ENCODE measurements at places on chromosomes 3 and 15.
A peak's percentile ranks its signal among the peaks of the same experiment; 100 is the strongest.

DNA sequence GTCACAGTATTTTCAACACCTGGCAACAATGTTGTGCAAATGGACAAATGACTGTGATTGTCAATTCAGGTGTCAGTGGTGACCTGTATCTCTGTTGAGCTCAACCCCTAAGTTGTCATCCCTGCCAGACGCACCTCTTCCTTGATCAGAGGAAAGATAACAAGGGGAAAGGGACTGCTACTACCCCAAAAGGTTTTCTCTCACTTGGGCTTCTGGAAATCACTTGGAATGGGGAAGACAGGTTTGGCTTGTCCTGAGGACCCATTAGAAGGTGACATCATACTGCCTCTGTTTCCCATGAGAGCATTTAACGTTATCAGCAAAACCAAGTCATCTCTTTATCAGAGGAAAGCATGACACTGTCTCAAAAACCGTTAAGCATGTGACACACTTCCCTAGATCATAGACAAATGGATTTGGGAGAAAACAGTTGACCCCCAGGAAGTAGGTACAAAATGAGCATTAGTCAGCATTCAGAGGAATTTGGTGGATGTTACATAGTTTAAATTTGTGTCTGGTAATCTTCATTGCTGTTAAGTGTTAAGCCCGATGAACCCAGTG is 769.5 kb downstream of the GRM7 start:
- DNase-seq = no peak

DNA sequence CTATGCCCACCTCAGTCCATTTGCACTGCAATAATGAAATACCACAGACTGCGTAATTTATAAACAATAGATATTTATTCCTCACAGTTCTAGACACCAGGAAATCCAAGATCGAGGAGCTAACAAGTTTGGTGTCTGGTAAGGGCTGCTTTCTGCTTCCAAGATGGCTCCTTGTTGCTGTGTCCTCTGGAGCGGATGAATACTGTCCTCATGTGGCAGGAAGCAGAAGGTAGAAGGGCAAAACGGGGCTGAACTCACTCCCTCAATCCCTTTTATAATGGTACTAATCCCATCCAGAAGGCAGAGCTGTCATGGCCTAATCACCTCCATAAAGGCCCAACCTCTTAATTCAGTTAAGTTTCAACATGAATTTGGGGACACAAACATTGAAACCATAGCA is 75.3 kb downstream of the P2RY1 start:
- DNase-seq = no peak

DNA sequence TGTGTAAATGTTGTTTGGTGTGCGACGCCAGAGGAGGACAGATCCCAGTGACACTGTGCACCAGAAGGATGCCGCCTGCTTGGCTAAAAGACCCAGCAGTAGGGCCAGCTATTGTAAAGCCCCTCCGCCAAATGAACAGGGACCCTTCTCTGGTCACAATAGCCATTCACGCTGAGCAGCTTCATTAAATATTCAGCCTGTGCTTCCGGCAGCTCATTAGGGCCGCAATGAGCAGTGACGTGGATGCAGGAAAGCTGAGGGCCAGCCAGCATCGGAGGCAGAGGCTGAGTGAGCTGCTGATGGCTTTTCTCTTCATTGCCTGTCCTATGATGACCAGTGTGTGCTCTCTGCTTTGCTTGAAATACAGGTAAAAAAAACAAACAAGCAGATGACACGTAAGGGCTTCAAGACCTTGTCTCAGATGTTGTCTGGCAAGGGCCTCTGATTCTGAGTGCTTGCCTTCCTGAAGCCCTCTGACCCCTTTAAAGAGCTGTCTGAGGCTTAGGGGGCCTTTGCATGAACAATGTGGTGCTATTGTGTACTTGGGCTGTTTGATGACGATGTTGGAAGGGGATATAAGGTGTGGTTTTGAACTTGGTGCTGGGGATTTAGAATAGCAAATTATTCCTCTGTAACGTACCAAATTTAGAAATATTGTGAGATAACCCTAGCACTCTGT is 130.4 kb downstream of the FEZF2 start:
- no peak for DNase-seq

DNA sequence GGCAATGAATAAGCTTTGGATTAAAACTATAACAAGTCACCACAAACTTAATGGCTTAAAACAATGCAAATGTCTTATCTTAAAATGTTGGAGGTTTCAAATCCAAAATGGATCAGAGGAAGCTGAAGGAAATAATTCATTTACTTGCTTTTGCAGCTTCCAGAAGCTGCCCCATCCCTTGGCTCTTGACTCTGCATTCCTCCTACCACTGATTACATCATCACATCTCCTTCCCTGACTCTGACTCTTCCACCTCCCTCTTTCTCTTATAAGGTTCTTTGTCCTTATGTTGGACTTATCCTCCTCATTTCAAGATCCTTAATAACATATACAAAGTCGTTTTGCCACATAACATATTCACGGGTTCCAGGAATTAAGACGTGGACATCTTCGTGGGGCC is 982.8 kb upstream of the ROBO1 start:
- DNase-seq = no peak

- no peak for DNase-seq
Measured at GRCh38 chr3:130383424-130383823, 38.0 kb downstream of the COL6A5 start.

DNA sequence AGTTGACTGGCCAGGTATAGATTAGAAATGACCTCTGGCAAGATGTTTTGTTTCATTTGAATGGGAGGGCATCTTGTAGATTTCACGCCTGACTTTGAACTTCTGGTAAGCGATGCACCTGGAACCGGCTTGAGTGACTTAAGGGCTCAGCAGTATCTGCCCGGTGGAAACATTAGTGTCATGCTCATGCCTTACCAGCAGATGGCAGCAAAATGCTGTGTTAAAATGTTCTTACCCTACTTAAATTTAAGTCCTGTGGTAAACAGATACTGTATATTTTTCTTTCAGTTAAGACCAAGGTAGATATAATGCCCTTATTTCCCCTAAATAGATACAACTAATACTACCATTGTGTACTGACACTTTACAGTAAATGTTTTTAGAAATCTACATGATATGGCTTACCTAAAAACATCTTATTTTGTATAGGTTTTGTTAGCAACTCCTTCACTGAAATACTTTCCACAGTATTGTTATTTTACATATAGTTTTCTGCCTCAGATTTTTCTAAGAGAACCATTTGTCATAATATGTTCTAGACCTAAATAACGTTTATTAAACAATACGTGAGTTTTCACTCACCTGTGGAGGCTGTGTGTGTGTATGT is 25.5 kb downstream of the ASB7 start:
- no peak for DNase-seq

GRCh38 chr3:128933213-128933921 is 53.9 kb downstream of the ACAD9 start:
- no peak for DNase-seq

GRCh38 chr3:157248590-157249422 is 88.9 kb upstream of the CCNL1 start:
- DNase-seq = peak; percentile 89

- no peak for DNase-seq
Measured at GRCh38 chr15:70014331-70014730, 83.4 kb downstream of the TLE3 start.

DNA sequence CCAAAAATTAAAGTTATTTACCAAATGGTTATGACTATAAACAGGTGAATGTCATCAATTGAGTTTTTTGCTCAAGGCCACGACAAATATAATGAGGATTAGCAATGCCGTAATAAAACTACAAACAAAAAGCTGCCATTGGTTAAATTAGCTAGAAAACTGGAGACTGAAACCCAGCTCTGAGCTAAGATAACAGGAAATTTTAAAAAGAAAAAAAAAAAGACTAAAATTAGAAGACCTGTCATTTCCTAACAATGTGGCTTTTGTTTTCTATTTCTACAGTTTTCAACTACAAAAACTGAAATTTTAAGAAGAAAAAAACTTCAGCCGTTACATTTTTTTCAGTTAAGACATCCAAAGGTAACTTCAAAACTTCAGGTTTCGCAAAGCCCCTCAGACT is 9.7 kb downstream of the SLC12A6 start:
- no peak for DNase-seq

GRCh38 chr3:105323274-105323599 is 43.5 kb upstream of the ALCAM start:
- DNase-seq = no peak

DNA sequence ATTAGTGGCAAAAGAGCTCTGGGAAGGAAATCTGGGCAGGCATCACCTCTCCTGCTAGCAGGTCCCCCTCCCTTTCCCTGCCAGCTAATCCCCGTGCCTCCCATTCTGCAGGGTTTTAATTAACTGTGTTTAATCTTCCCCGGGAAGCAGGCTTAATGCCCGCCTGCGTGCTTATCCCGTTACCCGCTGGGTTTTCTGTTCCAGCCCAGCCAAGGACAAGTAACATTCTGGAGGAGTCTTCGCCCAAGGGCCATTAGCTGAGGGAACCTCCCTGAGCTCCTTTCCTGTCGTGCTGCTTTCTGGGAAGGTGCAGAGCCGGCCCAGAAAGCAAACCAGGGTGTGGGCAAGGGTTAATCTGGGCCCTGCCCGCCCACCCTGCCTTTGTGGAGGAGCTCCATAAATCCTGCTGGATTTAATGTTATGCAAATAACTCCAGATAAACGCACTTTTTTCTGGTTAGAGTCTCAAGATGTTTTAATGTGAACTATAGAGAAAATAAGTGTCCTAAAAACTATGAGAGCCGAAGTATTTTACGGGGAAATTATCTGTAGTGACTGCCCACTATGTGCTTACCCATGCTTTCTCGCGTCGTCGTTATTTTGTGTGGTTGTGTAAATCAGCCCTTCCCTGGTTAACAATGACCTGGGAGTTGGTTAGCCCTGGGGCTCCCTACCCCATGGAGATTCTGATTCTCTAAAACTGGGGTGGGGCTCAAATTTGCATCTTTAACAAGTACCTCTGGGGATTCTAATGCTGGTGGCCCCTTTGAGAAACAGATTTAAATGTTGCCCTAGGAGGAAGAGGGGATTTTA is 25.9 kb downstream of the TRIM71 start:
- DNase-seq = no peak

DNA sequence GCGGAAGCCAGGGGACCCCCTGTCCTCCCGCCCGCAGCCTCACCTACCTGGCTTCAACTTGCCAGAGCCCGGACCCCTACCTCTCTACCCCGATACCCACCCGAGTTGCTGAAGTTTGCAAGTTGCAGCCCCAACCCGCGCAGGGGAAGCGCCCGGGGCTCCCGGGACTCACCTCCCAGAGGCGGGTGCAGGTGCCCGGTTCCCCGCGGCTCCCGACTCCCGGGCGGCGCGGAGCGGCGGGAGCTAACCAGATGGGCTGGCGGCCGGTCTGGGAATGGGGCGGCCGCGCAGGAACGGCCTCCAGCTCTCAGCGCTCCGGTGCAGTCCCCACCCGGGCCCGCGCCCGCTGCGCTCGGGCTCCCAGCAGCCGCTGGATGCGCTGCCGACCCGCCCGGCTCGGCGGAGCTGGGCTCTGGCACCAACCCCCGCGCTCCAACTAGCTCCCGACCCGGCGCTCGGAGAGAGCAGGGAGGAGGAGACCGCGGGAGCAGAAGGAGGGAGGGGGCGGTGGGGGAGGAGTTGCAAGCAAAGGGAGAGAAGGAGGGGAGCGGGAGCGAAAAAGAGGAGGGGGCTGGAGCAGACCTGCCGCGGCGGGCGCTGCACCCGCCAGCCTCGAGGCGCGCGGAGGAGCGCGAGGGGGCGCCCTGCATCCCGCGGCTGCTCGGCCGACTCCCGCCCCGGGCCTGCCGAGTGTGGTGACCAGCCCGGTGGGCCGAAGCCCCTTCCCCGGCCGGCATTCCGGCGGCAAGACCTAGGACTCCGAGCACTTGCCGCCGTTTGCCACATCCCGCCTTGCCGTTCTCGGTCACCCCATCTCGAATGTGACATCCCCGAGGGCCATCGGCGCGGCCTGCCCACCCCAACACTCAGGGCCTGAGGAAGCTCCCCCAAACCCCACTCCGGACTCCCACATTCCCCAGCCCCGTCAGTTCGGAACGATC is at the start of gene SEMA5B:
SEMA5B (minus strand) TSS at position 472 of the 941 bp plus-strand sequence. CDS start 66,500 bp downstream, outside the sequence.
- DNase-seq = no peak

- DNase-seq = no peak
Measured at GRCh38 chr15:99721896-99722295, 11.3 kb downstream of the LYSMD4 start.

GRCh38 chr3:131397889-131398288 is 16.3 kb downstream of the NUDT16 start:
- DNase-seq = no peak

- no peak for DNase-seq
Measured at GRCh38 chr15:36666228-36666905, 86.9 kb downstream of the CDIN1 start.

GRCh38 chr3:192122832-192123594 is 604.3 kb downstream of the FGF12 start:
- no peak for DNase-seq

DNA sequence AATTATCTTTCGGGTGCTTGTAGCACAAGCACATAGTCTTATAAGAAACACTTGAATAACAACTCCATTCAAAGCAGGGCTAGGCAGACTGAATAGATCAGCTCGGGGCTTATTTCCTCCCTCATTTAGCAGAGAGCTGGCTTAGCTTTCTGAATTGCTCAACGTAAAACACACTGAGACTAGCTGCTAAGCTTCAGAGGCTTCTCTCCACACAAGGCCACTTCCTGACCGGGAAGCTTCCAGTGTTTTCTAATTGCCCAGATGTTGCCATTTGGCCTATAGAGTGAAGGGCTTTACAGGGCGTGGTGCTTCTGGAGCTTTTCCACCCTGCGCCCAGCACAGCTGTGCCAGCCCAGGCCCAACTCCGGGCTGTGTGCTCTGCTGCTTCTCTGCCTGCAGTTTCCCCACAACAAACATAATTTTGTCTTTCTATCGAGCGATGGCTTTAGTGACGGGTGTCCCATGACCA is 16.6 kb downstream of the FAM240A start:
- no peak for DNase-seq

- DNase-seq = no peak
Measured at GRCh38 chr3:194637541-194638400, 4.6 kb upstream of the TMEM44 start.

DNA sequence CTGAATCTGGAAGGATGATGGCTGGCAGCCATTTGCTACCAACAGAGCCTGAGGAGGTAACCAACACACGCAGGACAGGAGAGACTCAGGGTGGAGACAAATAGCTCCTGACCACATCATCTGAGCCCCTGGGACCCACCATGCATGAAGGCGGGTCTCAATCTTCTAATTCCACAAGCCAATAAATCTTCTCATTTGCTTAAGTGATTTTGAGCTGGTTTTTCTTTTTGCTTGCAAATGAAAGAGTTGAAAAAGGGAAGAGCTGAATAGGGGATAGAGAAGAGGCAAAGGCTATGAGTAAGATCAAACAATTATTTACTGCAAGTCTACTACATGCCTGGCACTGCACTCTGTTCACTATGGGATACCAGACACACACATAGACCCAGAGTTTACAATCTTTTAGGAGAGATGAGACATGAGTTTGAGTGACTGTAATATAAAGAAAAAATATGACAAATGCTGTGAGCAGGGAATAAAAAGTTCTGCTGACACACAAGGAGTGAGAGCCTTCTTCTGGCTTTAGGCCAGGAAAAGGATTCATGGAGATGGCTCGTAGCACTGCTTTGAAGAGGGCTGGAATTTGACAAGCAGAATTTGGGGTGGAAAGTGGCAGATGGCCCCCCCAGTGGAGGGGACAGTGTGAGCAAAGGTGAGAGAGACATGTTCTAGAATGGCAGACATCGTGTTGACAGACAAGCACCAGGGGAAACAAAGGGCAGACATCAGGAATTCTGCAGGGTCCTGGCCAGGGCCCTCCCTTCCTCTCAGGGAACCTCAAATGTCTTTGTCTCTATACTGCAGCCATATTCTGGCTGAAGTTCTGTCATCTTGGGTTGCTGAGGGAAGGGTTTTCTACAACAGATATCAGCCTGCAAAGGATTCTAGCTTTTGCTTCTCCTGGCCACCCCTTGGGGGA is 69.8 kb upstream of the WNT5A start:
- DNase-seq = no peak

GRCh38 chr3:108552267-108553159 is 36.7 kb downstream of the CIP2A start:
- DNase-seq = peak; percentile 31
